ENCODE measurements at places on chromosomes 16 and 17.
A peak's percentile ranks its signal among the peaks of the same experiment; 100 is the strongest.

DNA sequence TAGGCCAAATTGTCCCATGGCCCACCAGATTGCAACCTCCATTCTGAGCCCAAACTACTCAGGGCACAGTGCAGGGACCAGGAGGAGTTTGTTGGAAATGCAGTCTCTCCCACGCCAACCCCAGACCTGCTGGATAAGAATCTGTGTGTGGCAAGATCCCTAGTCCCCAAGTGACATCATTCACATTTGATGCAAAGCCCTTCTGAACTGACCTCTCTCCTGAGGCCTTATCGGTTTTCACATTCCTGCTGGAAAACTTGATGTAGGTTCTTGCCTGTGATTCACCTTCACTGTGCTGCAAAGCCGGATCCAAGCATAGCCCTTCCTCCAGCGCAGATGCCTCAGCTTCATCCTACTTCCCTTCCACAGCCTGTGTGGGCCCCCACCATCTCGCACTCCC, 6.6 kb upstream of the SHCBP1 start:
- no peak overlapping the region for H3K4me3 ChIP-seq
- H3K27ac ChIP-seq: no peak overlapping the region
- no peaks in the 10 kb centered on the region for H3K27me3 ChIP-seq
- no peaks in the 10 kb centered on the region for H3K36me3 ChIP-seq
- DNase-seq: no peak

- peaks cover 21% of the 10 kb centered on the region for H3K4me1 ChIP-seq
- peak; percentile 42 for DNase-seq
- H3K27me3 ChIP-seq: no peaks in the 10 kb centered on the region
- H3K36me3 ChIP-seq: peaks cover 31% of the 10 kb centered on the region
- peak overlapping the region; percentile 65 for H3K27ac ChIP-seq
These were observed 713 bp downstream of the RHOT2 start for GRCh38 chr16:668519-669171.

DNA sequence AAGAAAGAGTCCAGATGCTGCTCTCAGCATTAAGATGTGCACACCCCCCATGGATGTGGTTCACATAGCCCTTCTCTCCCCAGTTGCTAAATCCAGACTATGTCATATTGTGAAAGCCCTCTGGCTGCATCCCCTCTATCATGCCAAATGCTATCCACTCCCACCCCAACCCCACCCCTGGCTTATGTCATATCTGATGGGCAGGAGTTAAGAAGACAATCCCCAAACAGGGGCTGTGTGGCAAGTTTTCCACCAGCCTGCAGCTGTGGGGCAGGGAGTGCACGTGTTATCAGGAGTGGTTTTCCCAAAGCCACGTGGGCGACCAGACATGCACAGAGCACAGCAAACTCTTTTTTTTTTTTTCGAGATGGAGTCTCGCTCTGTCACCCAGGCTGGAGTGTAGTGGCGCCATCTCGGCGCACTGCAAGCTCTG, 10.0 kb downstream of the FAM117A start:
- H3K27me3 ChIP-seq: no peaks in the 10 kb centered on the region
- H3K36me3 ChIP-seq: peaks cover 17% of the 10 kb centered on the region
- peaks cover 84% of the 10 kb centered on the region for H3K4me1 ChIP-seq
- no peak overlapping the region for H3K27ac ChIP-seq
- no peak for DNase-seq

DNA sequence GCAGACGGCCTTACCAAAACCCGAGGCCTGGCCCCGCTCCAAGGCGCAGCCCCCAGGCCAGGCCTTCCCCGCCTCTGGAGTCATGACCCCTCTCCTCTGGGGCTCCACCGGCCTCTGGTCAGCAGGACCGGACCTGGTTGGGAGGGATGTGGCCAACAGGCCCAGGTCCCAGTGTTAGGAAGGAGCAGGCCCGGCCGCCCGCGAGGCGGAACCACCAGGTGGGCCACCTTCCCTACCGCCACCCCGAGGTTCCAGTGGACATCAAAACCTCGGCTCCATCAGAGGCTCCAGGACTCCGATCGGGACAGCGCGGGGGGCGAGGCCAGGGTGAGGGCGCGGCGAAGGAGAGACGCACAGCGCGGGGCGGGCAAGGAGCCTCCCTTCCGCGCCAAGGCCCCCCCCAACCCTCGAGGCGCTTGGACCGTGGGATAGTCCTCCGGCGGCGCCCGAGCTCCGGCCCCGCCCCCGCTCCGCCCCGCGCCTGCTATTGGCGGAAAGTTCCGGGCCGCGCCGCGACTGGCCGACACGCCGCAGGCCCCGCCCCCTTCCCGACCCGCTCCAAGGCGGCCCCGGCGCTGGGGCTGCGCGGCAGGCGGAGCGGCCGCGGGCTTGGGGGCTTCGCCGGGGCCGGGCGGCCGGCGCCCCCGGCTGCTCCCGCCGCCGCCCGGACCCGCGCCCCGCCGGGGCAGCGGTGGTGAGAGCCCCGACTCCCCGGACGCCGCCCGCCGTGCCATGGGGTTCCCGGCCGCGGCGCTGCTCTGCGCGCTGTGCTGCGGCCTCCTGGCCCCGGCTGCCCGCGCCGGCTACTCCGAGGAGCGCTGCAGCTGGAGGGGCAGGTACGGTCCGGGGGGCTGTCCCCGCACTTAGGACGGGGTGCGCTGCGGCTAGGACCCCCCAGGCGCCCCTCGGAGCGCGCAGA, at the start of gene METRN:
Gene METRN (plus strand): TSS at position 561 of the 919 bp plus-strand sequence. CDS start 172 bp downstream, at position 733.
- no peaks in the 10 kb centered on the region for H3K36me3 ChIP-seq
- peak within 1 kb of the TSS; percentile 16 for H3K4me3 ChIP-seq
- no peak within 1 kb of the TSS for H3K27ac ChIP-seq
- peaks cover 15% of the 10 kb centered on the region for H3K27me3 ChIP-seq
- H3K4me1 ChIP-seq: peaks cover 26% of the 10 kb centered on the region
- peak; percentile 92 for DNase-seq

- peaks cover 4% of the 10 kb centered on the region for H3K36me3 ChIP-seq
- H3K27me3 ChIP-seq: no peaks in the 10 kb centered on the region
- H3K4me3 ChIP-seq: no peak overlapping the region
- H3K4me1 ChIP-seq: peaks cover 39% of the 10 kb centered on the region
- no peak overlapping the region for H3K27ac ChIP-seq
- DNase-seq: no peak
These were observed 10.0 kb downstream of the GGA2 start for GRCh38 chr16:23500212-23500861.

DNA sequence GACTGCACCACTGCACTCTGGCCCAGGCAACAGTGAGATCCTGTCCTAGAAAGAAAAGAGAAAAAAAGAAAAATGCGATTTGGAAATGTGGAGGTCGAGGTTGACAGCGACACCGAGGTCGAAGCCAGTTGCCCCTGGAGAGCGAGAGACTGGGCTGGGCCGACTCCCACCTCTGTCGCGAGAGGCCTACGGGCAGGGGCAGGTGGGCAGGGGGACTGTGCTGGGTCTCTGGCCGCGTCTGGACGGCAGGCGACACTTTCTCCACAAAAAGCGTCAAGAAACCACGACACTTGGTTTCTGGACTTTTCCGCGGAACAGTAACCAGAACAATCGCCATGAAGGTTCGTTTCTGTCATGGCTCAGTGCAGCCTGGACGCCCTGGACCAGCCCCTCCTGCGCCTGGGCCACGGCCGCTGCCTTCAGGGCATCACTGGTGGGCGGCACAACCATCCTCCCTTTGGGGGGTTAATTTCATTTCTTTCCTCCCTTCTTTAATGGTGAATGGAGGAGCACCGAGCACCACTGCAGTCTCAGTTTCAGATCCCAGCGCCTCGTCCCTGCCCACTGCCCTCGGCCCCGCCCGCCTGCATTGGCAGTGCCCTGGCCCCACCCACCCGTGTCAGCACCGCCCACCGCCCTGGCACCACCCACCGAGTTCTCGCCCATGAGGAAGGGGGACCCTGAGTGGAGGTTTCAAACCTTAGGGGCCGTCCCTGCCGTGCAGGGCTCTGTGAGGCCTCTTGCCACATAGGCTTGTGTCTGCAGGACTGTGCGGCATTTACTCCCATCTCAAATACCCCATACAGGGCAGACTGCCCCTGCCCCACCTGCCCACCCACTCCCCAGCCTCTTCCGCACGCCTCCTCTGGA, 18.5 kb upstream of the CDH15 start:
- H3K4me3 ChIP-seq: no peak overlapping the region
- DNase-seq: no peak
- H3K27me3 ChIP-seq: no peaks in the 10 kb centered on the region
- H3K27ac ChIP-seq: no peak overlapping the region

DNA sequence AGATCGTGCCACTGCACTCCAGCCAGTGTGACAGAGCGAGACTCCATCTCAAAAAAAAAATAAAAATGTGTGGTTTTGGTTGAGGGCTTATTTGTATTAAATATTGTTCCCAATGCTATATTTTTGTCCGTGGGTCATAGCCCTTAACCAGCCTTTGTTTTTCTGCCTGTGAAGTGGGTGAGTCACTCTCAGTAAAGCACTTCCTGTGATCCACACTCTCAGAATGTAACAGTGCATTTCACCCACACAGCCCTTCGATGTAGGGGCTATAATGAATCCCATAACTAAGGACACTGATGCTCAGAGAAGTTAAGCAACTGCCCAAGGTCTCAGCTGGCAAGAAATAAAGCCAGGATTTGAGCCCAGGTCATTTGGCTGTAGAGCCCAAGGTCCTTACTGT, 34.7 kb upstream of the POLR3E start:
- no peak overlapping the region for H3K4me3 ChIP-seq
- DNase-seq: no peak
- peaks cover 19% of the 10 kb centered on the region for H3K4me1 ChIP-seq
- peaks cover 24% of the 10 kb centered on the region for H3K36me3 ChIP-seq
- H3K27me3 ChIP-seq: no peaks in the 10 kb centered on the region

- no peak overlapping the region for H3K27ac ChIP-seq
- H3K27me3 ChIP-seq: no peaks in the 10 kb centered on the region
- DNase-seq: no peak
- H3K4me1 ChIP-seq: no peaks in the 10 kb centered on the region
- no peak overlapping the region for H3K4me3 ChIP-seq
These were observed 39.6 kb downstream of the STX8 start for GRCh38 chr17:9536061-9536460.

DNA sequence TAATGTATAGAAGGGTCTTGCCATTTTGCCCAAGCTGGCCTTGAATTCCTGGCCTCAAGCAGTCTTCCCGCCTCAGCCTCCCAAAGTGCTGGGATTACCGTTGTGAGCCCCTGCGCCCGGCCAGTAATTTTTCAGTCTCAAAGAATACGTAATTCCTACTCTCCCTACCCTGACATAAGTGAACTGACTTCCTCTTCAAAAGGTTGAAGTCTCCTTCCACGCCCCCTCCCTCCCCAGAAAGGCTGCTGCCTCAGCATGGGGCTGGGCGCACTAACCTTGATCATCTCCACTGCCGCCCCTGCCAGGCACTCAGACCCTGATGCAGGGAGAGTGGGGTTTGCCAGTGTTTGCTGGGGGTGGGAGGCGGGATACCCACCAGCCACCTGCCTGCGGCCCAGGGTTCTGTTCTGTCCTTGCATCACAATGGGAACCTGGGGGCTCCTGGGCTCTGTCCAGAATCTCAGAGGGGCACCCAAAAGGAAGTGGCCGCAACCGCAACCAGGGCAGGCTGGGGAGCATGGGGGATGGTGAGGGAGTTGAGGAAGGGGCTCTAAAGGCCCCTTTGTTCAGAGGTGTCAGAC, 27.5 kb downstream of the KIFC3 start:
- peaks cover 4% of the 10 kb centered on the region for H3K36me3 ChIP-seq
- DNase-seq: no peak
- H3K4me1 ChIP-seq: no peaks in the 10 kb centered on the region
- H3K4me3 ChIP-seq: no peak overlapping the region
- H3K27me3 ChIP-seq: no peaks in the 10 kb centered on the region

- H3K27me3 ChIP-seq: peaks cover 4% of the 10 kb centered on the region
- peaks cover 23% of the 10 kb centered on the region for H3K4me1 ChIP-seq
- peak overlapping the region; percentile 1 for H3K27ac ChIP-seq
- no peaks in the 10 kb centered on the region for H3K36me3 ChIP-seq
- no peak for DNase-seq
- H3K4me3 ChIP-seq: peak overlapping the region; percentile 3
These were observed 669.3 kb downstream of the WWOX start for GRCh38 chr16:78768718-78769117.

DNA sequence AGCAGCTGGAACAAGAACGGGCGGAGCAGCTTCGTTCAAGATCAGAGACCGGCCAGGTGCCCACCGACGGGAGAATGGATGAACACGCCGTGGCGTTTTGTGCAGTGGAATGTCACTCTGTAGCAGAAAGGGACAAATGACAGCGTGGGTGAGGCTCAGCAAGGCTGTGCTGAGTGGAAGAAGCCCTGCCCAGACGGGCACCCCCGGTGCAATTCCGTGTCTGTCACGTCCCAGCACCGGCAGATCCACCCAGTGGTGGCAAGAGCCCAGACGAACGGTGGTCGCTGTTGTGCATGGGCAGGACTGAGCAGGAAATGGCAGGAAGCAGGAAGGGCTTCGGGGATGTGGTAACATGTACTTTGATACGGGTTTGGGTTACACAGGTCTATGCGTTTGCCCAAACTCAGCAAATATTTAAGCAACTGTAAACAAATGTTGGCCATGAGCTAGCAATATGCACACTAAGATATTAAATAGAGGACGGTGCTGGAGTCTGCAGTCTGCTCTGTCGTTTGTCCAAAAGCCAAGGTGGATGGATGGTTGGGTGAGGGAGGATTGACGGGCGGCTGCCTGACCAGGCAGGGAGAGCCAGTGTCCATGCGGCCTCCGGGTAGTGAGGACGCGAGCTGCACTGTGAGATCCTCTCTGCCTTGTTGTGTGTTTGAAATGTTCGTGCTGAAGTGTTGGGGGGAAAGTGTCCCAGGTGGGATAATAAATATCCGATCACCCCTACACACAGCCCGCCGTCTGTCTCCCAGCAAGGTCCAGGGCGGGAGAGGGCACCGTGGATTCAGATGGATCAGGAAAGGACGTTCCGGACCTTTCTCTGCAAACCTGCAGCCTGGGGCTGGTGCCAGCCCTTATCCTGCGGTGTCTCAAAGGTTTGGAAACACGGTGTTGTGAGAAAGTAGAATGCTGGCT, 48.4 kb downstream of the COX4I1 start:
- H3K4me1 ChIP-seq: peaks cover 11% of the 10 kb centered on the region
- H3K4me3 ChIP-seq: no peak overlapping the region
- no peak for DNase-seq
- no peak overlapping the region for H3K27ac ChIP-seq

DNA sequence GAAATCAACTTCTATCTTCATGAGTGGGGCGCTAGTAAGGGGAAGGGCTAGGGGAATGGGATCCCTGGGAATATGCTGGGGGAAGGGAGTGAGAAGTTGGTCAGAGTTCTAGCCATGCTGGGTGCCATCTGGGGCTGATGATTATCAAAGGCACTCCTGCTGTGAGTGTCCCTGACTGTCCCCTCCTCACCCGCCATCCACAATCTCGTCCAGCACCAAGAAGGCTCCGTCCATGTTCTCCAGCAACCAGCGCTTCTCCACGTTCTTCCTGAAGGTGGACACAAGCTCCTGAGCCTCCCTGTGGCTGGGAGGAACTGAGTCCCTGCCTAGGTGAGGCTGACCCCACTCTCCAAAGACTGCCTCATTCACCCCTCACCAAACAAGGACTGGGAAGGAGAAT, 5.6 kb downstream of the COPZ2 start:
- DNase-seq: no peak
- peaks cover 5% of the 10 kb centered on the region for H3K4me1 ChIP-seq
- peaks cover 4% of the 10 kb centered on the region for H3K27me3 ChIP-seq
- H3K4me3 ChIP-seq: no peak overlapping the region
- no peaks in the 10 kb centered on the region for H3K36me3 ChIP-seq

GRCh38 chr17:77914385-77915254, 43.9 kb upstream of the TNRC6C start:
- H3K27me3 ChIP-seq: peaks cover 8% of the 10 kb centered on the region
- peak; percentile 41 for DNase-seq
- no peaks in the 10 kb centered on the region for H3K36me3 ChIP-seq
- no peak overlapping the region for H3K4me3 ChIP-seq
- no peak overlapping the region for H3K27ac ChIP-seq

All from natural killer cell (primary cell).